Keratinocyte (primary cell): ENCODE measurements at places on chromosomes 3 and 15. TPM values are rescaled to one million over a fixed set of nuclear protein-coding genes. Genes with fewer than 3 reads are reported as not detected.

Gene FBN1
- polyA plus RNA-seq, result 3.1 to 4.8 TPM (median 3.5 TPM) in 3 replicates

Gene MYL3
- polyA plus RNA-seq, result not detected in 3 replicates

Gene HYAL1
- polyA plus RNA-seq, result 13.9 to 24.5 TPM (median 15.3 TPM) in 3 replicates

Gene NME9
- 0.05 TPM in 1 of 3 replicates, not detected in the others for polyA plus RNA-seq

Gene ARGFX
- polyA plus RNA-seq, result not detected in 3 replicates

Gene CHRM5
- 0.01 to 0.02 TPM in 2 of 3 replicates, not detected in the other for polyA plus RNA-seq

Gene MEGF11
- polyA plus RNA-seq, result not detected in 3 replicates

Gene CAMKV
- polyA plus RNA-seq, result not detected in 3 replicates

Gene MITF
- polyA plus RNA-seq, result 2.7 to 5.8 TPM (median 2.9 TPM) in 3 replicates

Gene DTX3L
- 7.2 to 19.6 TPM (median 13.6 TPM) in 3 replicates for polyA plus RNA-seq

Gene SCG5
- polyA plus RNA-seq, result 14.5 to 29.2 TPM (median 15.8 TPM) in 3 replicates

Gene SH2D7
- not detected in 3 replicates for polyA plus RNA-seq

Gene EMC7
- 68.2 to 101 TPM (median 77.3 TPM) in 3 replicates for polyA plus RNA-seq

Gene CFAP100
- not detected in 3 replicates for polyA plus RNA-seq

Gene FILIP1L
- 14.7 to 27.4 TPM (median 20.6 TPM) in 3 replicates for polyA plus RNA-seq

Gene SMARCC1
- polyA plus RNA-seq, result 21.4 to 39.7 TPM (median 29.7 TPM) in 3 replicates

Gene GHSR
- polyA plus RNA-seq, result not detected in 3 replicates

Gene ADGRG7
- polyA plus RNA-seq, result 0.03 to 0.06 TPM (median 0.03 TPM) in 3 replicates

Gene FHIT
- polyA plus RNA-seq, result 2.2 to 5.0 TPM (median 2.3 TPM) in 3 replicates

Gene THAP10
- 1.8 to 3.1 TPM (median 2.5 TPM) in 3 replicates for polyA plus RNA-seq

Gene DLEC1
- polyA plus RNA-seq, result 0.01 to 0.02 TPM in 2 of 3 replicates, not detected in the other

Gene FMN1
- polyA plus RNA-seq, result 0.15 to 0.71 TPM (median 0.40 TPM) in 3 replicates

Gene FRMD5
- 6.4 to 11.8 TPM (median 7.3 TPM) in 3 replicates for polyA plus RNA-seq

Gene CPA3
- polyA plus RNA-seq, result not detected in 3 replicates

Gene CBLB
- polyA plus RNA-seq, result 10.5 to 16.4 TPM (median 13.6 TPM) in 3 replicates

Gene TMIE
- 0.04 to 0.07 TPM in 2 of 3 replicates, not detected in the other for polyA plus RNA-seq

Gene LRRC31
- not detected in 3 replicates for polyA plus RNA-seq

Gene LRRN1
- 0.44 to 0.70 TPM (median 0.45 TPM) in 3 replicates for polyA plus RNA-seq

Gene MKRN3
- polyA plus RNA-seq, result not detected in 3 replicates
